ENCODE measurements at places on chromosomes 3 and 15.

GRCh38 chr3:171218069-171218468 lies 191.5 kb upstream of the SLC2A2 start:
- no peak for DNase-seq

DNA sequence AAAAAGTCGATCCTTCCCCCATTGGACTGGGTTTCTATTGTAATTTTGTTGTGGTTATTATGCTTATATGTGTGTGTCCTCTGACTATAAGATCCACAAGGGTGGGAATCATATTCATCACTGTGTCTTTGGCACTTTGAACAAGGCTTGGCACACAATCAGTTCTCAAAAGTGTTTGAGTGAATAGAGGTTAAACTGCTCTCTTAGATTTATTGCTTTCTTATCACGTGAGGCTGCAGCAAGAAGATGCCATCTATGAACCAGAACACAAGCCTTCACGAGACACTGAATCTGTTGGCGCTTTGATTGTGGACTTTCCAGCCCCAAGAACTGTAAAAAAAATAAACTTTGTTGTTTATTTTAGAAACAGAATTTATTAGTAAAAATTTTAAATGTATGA lies 295.0 kb upstream of the MDFIC2 start:
- DNase-seq, result no peak

GRCh38 chr3:197487911-197488391 lies 67.8 kb downstream of the BDH1 start:
- peak; percentile 46 for DNase-seq

- no peak for DNase-seq
Measured at GRCh38 chr15:81886591-81886990, 159.2 kb downstream of the MEX3B start.

DNA sequence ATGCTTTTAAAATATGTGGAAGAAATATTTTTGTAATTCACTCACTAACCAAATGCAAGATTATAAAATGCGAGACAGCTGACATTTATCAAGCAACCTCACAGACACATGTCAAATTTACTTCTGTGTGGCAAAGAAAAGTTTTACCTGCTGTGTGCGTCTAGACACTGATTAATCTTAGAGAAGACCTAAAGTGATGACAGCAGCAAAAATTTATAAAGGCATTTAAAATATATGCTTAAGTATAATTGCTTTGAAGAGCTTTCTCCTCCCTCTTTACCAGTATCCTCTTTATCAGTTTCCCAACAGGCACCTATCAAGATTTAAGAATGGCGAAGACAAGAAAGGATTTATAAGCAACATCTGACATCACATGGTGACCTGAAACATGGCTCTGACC lies 37.3 kb downstream of the UBP1 start:
- DNase-seq, result no peak

DNA sequence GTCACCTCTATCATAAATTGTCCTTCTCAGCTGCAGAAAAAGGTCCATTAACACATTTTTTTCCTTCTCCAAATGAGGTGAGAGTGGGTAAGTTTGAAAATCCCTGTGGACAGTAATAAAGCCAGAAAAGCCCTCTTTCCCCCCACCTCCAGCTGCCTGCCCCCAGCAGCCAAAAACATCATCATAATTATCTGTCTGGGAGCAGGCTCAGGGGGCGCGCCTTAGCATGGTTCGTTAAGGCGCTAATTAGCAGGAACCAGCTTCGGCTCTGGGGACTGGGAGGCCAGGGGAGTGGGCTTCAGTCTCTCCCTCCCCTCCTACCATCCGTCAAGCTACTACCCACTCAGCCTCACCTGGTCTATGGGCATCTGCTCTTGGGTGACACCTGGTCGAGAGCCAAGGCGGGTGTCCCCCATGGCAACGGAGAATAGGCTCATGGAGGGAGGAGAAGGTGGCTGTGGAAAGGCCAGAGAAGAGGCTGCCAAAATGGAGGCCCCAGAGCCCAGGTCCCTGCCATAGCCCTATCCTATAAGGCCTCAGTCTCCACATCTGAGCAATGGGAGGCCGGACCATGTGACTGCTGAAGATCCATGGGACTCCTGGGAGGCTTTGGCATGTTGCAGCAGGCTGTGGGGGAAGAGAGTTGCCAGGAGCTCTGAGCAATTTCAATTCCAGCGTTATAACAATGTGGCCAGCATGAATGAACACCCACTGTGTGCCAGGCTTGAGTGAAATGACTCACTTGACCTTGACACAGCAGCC lies 140.1 kb upstream of the LINGO1 start:
- DNase-seq, result no peak

- DNase-seq, result no peak
Measured at GRCh38 chr3:195542316-195542697, 818 bp downstream of the PPP1R2 start.

DNA sequence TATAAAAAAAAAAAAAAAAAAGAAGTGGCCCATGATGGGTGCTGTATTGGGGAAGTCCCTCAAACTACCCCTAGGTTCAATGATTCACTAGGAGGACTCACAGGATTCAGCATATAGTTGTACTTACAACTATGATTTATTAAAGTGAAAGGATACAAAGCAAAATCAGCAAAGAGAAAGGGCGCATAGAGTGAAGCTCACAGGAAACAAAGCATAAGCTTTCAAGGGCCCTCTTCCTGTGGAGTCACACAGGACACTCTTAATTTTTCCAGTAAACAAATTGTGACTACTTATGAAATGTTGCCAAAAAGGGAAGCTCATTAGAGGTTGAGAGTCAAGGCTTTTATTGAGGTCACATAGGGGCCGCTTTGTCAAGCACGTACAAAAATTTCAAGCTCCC lies 153.7 kb upstream of the GAP43 start:
- DNase-seq, result no peak
